ENCODE measurements at places on chromosomes 11 and 22.

GRCh38 chr22:21688706-21689381 is 23.0 kb downstream of the PPIL2 start:
- DNase-seq, result no peak

DNA sequence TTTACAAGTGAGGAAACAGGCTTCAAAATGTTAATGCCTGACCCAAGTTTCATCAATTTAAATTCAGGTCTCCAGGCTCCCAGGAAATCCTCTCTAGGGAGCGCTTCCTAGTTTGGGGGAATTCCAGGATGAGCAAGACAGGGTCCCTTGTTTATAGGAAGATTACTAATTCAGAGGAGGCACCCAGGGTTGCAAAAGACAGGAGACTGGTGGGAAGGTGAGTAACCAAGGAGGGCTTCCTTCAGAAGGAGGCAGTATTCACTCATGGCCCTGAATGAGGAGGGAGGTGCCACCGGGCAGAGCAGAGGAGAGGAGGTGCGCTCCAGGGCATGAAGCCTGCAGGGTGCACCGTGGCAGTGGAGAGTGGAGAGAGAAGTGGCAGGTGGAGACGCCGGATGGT is 1.6 kb downstream of the TMEM132A start:
- no peak for DNase-seq

DNA sequence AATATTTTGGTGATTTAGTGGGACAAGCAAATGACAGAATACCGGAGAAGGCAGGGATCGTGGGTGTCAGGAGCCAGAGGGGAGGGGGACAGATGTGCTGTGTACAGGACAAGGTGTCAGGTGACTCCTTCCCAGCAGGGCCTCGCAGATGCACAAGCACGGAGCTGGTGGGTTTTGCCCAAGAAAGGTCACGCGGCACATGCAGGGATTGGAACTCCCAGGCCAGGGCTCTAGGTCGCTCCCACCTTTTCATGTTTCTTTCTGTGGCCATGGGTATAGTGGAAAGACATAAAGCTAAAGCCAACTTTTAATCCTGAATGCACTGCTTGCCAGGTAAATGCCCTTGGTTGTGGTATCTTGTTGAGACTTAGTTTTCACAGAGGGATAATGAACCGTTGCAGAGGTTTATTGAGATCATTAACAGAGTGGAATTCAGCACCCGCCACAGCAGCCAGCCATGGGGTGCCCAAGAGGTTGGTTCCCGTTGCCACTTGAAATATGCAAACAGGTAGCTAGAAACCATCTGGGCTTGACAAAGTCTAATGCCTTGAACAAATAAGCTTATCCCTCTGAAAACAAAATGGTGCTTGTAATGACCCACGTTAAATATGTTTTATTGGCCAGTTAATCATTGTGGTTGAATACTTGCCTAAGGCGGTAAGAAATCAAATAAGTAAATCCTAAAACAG is 10.1 kb downstream of the C22orf23 start:
- no peak for DNase-seq

GRCh38 chr11:60981515-60981914 is 10.0 kb downstream of the CD6 start:
- no peak for DNase-seq

DNA sequence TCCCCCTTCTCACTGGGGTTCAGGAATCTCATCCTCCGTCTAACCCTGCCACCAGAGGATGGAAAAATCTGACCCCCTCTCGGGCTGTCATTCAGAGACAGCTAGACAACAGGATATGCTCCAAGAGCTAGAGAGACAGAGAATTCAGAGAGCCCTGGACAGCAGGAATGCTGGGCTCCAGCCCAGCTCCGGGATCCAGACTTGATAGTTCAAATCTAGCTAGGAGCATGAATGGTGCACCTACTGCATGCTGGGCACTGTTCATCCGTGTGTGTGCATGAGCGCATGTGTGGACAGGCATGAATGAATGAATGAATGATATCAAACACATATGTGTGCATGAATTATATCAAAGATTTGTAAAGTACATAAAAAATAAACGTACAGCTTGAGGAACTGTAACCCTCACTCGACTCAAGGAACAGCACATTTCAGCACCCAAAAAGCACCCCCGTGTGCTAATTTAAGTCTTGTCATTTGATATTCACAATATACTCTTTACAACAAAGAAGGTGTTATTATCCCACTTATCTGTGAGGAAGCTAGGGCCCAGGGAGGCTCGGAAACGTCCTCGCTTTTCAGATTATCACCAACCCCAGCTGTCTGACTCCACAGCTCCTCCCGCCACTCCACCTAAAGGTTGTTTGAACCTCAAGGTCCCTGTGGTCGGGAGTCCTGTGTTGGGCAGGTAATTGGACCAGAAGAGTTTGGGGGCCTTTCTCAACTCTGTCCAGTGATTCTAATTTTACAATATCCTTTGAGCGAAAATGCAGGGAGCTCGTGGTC is 640 bp upstream of the VSIG10L2 start:
- no peak for DNase-seq

- no peak for DNase-seq
Measured at GRCh38 chr11:75532200-75533048, 6.7 kb upstream of the GDPD5 start.

DNA sequence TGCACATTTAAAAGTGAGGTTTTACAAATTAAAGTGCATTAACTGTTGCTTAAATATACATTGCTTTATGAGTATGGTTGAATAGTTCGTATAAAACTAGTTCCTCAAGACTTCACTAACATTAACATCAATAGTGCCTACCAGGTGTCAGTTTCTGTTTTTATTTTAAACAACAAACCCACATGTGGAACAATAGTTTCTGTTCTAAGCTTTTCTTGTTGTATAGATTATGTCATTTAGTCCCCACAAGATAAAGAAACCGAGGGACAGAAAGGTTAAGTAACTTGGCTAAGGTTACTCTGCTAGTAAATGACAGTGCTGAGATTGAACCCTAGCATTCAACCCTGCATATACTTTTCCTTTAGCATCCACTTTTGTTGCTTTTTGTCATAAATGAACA is 41.4 kb upstream of the ST14 start:
- DNase-seq, result no peak

DNA sequence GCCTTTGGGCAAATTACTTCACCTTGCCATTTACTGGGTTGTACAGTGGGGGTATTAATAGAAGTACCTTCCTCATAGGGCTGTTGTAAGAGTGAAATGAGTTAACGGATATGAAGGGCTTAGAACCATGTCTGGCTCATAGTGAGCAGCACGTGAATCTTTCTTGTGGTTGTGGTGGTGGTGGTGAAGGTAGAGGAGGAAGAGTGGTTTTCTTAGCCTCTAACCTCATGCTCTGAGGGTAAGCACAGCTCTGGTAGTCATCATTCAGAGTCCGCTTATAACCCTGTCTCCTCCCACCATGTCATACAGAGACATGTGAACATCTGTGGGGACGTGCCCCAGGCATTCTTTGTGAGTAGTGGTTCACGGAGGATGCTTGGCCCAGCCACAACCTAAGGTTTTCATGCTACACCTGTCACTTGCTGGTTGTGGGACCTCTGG is 43.6 kb downstream of the TEAD1 start:
- no peak for DNase-seq

DNA sequence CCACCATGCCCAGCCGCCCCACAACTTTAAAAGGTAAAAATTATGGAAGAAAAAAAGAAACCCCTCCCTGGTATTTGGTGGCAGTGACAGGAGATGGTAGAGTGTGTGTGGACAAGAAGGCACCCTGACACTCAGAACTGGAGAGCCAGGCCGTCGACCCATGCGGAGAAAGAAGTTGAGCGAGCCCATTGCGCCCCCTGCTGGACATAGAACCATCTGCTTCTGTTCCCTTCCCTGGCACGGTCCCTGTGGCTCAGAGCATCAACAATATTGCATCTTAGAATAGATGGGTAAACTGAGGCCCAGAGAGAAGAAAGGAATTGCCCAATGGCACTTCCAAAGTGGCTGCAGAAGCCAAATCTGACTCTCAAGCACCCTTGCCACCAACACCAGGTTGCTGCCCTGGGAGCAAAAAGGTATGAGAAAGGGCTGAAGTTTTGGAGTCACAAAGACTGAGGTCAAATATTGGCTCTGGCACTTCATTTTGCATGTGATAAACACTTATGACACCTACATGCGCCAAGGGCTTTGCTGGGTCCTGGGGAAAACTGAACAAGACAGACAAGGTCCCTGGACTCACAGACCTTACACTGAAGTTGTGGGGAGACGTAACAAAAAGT is 8.6 kb downstream of the MRPL11 start:
- DNase-seq, result peak; percentile 71

- no peak for DNase-seq
Measured at GRCh38 chr22:32765132-32765618, 36.3 kb upstream of the TIMP3 start.

DNA sequence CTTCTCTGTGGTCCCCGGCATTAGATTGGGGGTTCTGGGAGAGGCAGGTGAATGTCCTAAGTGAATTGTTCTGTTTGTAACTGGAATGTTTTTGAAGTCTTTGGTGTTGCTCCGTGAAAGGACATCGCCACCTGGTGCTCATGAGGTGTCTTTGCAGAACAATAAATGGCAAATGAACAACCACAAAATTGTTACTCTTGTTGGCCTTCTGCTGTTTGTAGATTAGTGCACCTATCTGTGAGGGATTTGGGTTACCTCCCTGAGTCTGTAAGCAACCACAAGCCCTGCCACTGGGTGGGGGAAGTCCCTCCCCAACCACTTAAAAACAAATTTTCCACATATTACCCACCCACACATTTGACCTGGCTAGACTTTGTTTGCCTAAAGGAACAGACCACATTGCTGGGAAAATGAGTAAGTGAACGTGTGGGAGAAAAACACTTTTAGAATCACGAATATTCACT is 4.7 kb downstream of the MPEG1 start:
- no peak for DNase-seq

- DNase-seq, result no peak
Measured at GRCh38 chr11:122779047-122779629, 59.2 kb upstream of the CRTAM start.

GRCh38 chr11:11786234-11786633 is 55.5 kb upstream of the USP47 start:
- no peak for DNase-seq

DNA sequence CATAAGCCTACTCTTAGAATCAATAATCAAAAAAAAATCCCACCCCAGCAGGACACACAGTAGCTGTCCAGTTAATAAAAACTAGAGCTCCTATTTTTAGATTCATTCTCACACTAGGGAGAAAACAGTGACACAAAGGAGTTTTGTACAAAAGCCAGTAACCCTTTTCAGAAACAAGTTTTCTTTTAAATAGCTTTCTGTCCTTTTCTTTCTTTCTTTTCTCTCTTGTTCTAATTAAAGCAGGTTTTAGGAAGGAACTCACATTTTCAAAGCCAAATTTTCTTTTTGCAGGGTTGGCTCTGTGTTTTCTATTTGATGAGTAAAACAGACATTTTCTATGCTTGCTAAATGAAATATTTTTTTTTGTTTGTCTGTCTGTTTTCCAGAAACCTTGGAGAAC is 1390.7 kb downstream of the FAM181B start:
- DNase-seq, result no peak

All from GM12891 (cell line).